ENCODE measurements at places on chromosomes 7 and 10. TPM values are rescaled to one million over a fixed set of nuclear protein-coding genes. Genes with fewer than 3 reads are reported as not detected.
A peak's percentile ranks its signal among the peaks of the same experiment; 100 is the strongest.

DNA sequence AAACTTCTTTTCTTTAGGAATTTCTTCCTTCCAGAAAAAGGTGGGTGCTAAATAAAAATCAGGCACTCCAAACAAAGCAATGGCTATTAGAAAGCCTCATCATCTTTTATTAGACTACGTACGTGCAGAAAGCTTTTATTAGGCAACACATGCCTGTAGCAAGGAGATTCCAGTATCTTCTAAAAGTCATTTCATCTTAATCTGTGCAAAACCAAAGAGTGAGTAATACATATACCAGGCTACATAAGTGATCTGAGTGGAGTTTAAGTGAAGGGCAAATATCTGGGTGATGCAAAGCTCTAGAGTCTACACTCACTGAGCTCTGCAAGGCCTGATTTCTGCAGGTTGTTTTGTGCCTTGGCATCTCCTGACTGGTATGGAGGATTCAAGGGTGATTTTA lies 231.7 kb downstream of the ELMO1 start:
- no peak overlapping the region for H3K4me3 ChIP-seq
- H3K4me1 ChIP-seq: peaks cover 18% of the 10 kb centered on the region
- H3K36me3 ChIP-seq: peaks cover 69% of the 10 kb centered on the region
- no peaks in the 10 kb centered on the region for H3K27me3 ChIP-seq
- no peak overlapping the region for H3K27ac ChIP-seq

- H3K4me1 ChIP-seq: no peaks in the 10 kb centered on the region
- no peak for DNase-seq
- H3K27me3 ChIP-seq: no peaks in the 10 kb centered on the region
- peaks cover 1% of the 10 kb centered on the region for H3K36me3 ChIP-seq
- H3K4me3 ChIP-seq: no peak overlapping the region
Measured at GRCh38 chr10:28160866-28161405, 141.9 kb downstream of the MPP7 start.

DNA sequence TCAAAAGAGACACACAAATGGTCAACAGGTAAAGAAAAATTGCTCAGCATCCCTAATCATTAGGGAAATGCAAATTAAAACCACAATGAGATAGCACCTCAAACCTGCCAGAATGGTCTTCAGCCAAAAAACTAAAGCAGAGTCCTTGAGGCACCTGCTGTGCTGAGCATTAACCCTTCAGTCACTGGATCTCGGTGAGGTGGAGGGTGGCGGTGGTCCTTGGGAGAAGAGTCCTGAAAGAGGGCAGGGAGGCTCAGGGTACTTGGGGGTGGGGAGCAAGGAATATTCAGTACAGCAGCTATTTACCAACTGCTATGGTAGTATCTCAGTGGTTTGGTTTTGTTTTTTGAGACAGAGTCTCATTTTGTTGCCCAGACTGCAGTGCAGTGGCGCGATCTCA lies 7.1 kb downstream of the KIAA1549 start:
- H3K27ac ChIP-seq: no peak overlapping the region
- H3K4me1 ChIP-seq: no peaks in the 10 kb centered on the region
- peaks cover 39% of the 10 kb centered on the region for H3K27me3 ChIP-seq
- no peak for DNase-seq
- H3K36me3 ChIP-seq: no peaks in the 10 kb centered on the region

DNA sequence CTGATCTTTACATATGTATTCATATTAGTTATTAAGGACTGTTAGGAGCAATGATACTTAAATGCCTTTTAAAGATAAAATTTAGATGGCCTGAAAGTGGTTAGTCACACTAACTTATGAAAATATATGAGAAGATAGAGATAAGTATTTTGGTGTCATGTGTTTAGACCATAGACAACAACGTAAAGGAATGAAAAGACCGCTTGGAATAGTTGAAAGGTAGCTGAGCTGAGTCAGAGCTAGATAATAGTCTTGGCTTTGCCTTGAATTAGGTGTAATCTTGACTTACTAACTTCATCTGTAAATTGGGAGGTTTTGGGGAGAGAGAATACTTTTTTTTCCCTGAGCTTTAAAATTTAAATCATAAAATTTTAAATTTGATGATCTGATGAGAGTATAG lies 127.0 kb downstream of the LYZL1 start:
- H3K36me3 ChIP-seq: peaks cover 19% of the 10 kb centered on the region
- peaks cover 17% of the 10 kb centered on the region for H3K4me1 ChIP-seq
- no peak overlapping the region for H3K27ac ChIP-seq
- no peak overlapping the region for H3K4me3 ChIP-seq

SFTPA1 gene
- total RNA-seq: not detected

DNA sequence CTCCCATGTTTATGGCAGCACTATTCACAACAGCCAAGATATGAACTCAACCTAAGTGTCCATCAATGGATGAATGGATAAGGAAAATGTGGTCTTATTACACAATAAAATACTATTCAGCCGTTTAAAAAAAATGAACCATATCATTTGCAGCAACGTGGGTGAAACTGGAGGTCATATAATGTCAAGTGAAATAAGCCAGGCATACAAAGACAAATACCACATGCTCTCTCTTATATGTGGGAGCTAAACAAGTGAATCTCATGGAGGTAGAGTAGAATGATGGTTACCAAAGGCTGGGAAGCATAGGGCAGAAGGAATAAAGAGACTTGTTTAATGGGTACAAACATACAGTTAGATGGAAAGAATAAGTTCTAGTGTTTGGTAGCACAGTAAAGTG lies 699.1 kb downstream of the NRG3 start:
- no peaks in the 10 kb centered on the region for H3K4me1 ChIP-seq
- H3K36me3 ChIP-seq: no peaks in the 10 kb centered on the region
- no peak for DNase-seq
- H3K4me3 ChIP-seq: no peak overlapping the region
- H3K27ac ChIP-seq: no peak overlapping the region

- no peaks in the 10 kb centered on the region for H3K27me3 ChIP-seq
- no peak overlapping the region for H3K27ac ChIP-seq
- H3K4me3 ChIP-seq: no peak overlapping the region
Measured at GRCh38 chr7:82204694-82205093, 238.9 kb downstream of the CACNA2D1 start.

- H3K4me1 ChIP-seq: no peaks in the 10 kb centered on the region
- no peaks in the 10 kb centered on the region for H3K36me3 ChIP-seq
- H3K27me3 ChIP-seq: peaks cover 2% of the 10 kb centered on the region
- H3K27ac ChIP-seq: no peak overlapping the region
Measured at GRCh38 chr7:142546452-142546851, 202.8 kb upstream of the PRSS1 start.

CUZD1 gene
- total RNA-seq: 3.1 TPM

UBE3C gene
- 95.4 TPM for total RNA-seq

PRTFDC1 gene
- 0.50 TPM for total RNA-seq

GRCh38 chr7:26090927-26091519 lies 61.0 kb upstream of the NFE2L3 start:
- H3K36me3 ChIP-seq: no peaks in the 10 kb centered on the region
- DNase-seq: peak; percentile 75
- H3K4me1 ChIP-seq: peaks cover 19% of the 10 kb centered on the region

- peak; percentile 87 for DNase-seq
- H3K27me3 ChIP-seq: peaks cover 70% of the 10 kb centered on the region
- peaks cover 10% of the 10 kb centered on the region for H3K4me1 ChIP-seq
- peaks cover 2% of the 10 kb centered on the region for H3K36me3 ChIP-seq
- peak overlapping the region; percentile 30 for H3K27ac ChIP-seq
- H3K4me3 ChIP-seq: peak overlapping the region; percentile 56
Measured at GRCh38 chr10:103278862-103279298, 1.9 kb downstream of the INA start.

PRPS1L1 gene
- total RNA-seq: not detected

- H3K27ac ChIP-seq: no peak overlapping the region
- no peaks in the 10 kb centered on the region for H3K4me1 ChIP-seq
- H3K27me3 ChIP-seq: no peaks in the 10 kb centered on the region
- H3K36me3 ChIP-seq: no peaks in the 10 kb centered on the region
- H3K4me3 ChIP-seq: no peak overlapping the region
- no peak for DNase-seq
Measured at GRCh38 chr7:73899731-73900142, 38.8 kb downstream of the TMEM270 start.

VWC2 gene
- not detected for total RNA-seq

DNA sequence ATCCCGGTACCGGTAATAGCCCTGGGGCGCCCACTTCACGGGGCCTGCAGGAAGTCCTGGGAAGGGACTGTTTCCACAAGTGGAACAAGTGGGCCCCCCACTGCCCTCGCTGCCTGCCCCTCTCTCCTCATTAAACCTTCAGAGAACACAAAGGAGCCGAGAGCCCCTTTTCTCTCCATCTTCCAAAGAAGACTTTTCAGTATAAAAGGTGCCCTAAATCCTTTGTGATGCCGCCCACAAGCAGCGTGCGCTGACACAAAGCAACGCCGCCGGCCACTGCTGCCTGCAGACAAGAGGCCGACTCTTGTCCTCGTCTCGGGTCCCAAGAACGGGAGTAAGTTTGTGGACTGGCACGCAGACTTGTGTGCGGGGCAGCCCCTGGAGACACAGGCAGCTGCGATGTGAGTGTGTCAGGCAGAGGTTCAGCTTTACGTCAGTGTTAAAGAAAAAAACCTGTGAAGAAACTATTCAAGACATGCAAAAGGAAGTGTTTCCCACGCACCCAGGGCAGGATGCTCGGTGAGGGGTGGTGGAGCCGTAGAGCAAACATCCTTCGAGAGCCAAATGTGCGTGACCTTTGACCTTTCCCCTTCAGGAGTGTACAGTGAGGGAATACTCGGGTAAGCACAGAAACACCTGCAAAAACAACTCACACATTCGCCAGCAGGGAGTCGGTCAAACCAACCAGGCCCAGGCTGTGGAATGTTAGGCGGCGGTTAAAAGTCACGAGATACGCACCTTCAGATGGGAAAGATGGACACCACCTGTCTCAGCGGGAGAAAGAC lies 118.2 kb downstream of the VIPR2 start:
- peaks cover 5% of the 10 kb centered on the region for H3K27me3 ChIP-seq
- no peak overlapping the region for H3K4me3 ChIP-seq
- peak overlapping the region; percentile 52 for H3K27ac ChIP-seq
